Transverse colon (tissue), 4 donors: ENCODE measurements at places on chromosomes 4 and X. TPM values are rescaled to one million over a fixed set of nuclear protein-coding genes. Genes with fewer than 3 reads are reported as not detected.

The MAGEH1 gene
- 7.6 TPM for total RNA-seq

The NOCT gene
- total RNA-seq: 1.4 TPM

The TMPRSS11A gene
- total RNA-seq: not detected

The PLK4 gene
- 27.3 TPM for total RNA-seq

The UGT2B7 gene
- total RNA-seq: 8.7 TPM

The DGKK gene
- not detected for total RNA-seq

The ADGRG4 gene
- total RNA-seq: not detected

The NKX6-1 gene
- total RNA-seq: not detected

The SMIM43 gene
- total RNA-seq: not detected

The GPC4 gene
- 10.8 TPM for total RNA-seq

The F8A1 gene
- total RNA-seq: not detected

The SCRG1 gene
- 0.96 TPM for total RNA-seq

The TMEM255A gene
- 1.4 TPM for total RNA-seq

The CCKAR gene
- total RNA-seq: 0.79 TPM

The SLAIN2 gene
- 355 TPM for total RNA-seq

The F9 gene
- not detected for total RNA-seq

The GC gene
- total RNA-seq: not detected

The TEX13D gene
- not detected for total RNA-seq

The SLC30A9 gene
- 42.6 TPM for total RNA-seq

The NLGN4X gene
- 1.7 TPM for total RNA-seq

The ARHGAP6 gene
- 5.7 TPM for total RNA-seq

The FAM47A gene
- total RNA-seq: not detected

The CT83 gene
- total RNA-seq: not detected

The AMBN gene
- total RNA-seq: not detected

The HERC5 gene
- total RNA-seq: 1.5 TPM

The SH2D1A gene
- not detected for total RNA-seq

The TMEM47 gene
- total RNA-seq: 15.9 TPM

The RAB39B gene
- not detected for total RNA-seq

The GPRIN3 gene
- 14.7 TPM for total RNA-seq

The CT45A3 gene
- not detected for total RNA-seq

The MTCP1 gene
- total RNA-seq: 4.4 TPM
